SJSA1 (cell line): ENCODE measurements at places on chromosomes 13 and 19. TPM values are rescaled to one million over a fixed set of nuclear protein-coding genes. Genes with fewer than 3 reads are reported as not detected.

DNA sequence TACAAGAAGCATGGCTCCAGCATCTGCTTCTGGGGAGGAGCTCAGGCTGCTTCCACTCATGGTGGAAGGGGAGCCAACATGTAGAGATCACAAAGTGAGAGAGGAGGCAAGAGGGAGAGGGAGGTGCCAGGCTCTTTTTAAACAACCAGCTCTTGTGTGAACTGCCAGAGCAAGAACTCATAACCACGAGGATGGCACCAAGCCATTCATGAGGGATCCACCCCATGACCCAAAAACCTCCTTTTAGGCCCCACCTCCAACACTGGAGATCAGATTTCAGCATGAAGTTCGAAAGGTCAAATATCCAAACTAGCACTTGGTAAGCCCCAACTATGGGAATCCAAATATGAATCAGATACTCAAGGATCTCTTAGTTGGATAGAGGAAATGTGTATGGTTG lies 131.2 kb downstream of the RXFP2 start:
- H3K4me3 ChIP-seq: no peak overlapping the region
- H3K36me3 ChIP-seq: no peaks in the 10 kb centered on the region
- H3K27ac ChIP-seq: no peak overlapping the region
- no peak for DNase-seq

GRCh38 chr19:56611288-56611687 lies 16.2 kb downstream of the ZNF71 start:
- no peak for DNase-seq
- no peak overlapping the region for H3K4me3 ChIP-seq
- H3K27me3 ChIP-seq: no peaks in the 10 kb centered on the region
- H3K36me3 ChIP-seq: no peaks in the 10 kb centered on the region
- H3K27ac ChIP-seq: no peak overlapping the region

- no peak for DNase-seq
- H3K4me1 ChIP-seq: peaks cover 19% of the 10 kb centered on the region
- H3K27me3 ChIP-seq: peaks cover 5% of the 10 kb centered on the region
- H3K36me3 ChIP-seq: no peaks in the 10 kb centered on the region; the same call in 1 of the 2 replicates
- no peak overlapping the region for H3K4me3 ChIP-seq
Observed at GRCh38 chr19:1655131-1655981, 2.9 kb upstream of the TCF3 start.

GRCh38 chr19:41376998-41377365 lies 649 bp downstream of the TMEM91 start:
- H3K27me3 ChIP-seq: no peaks in the 10 kb centered on the region
- no peaks in the 10 kb centered on the region for H3K36me3 ChIP-seq
- no peak overlapping the region for H3K27ac ChIP-seq
- DNase-seq: no peak
- no peak overlapping the region for H3K4me3 ChIP-seq

- H3K27me3 ChIP-seq: 0 out of 2 replicates have a peak, but pooled peaks cover 3% of the 10 kb centered on the region
- no peaks in the 10 kb centered on the region for H3K4me1 ChIP-seq
- no peak for DNase-seq
- no peak overlapping the region for H3K27ac ChIP-seq
Observed at GRCh38 chr13:108902405-108903155, 273.2 kb downstream of the MYO16 start.

The CYP4F8 gene
- not detected in 2 replicates for total RNA-seq

GRCh38 chr13:91162589-91162988 lies 184.9 kb upstream of the MIR17HG start:
- H3K36me3 ChIP-seq: no peaks in the 10 kb centered on the region
- H3K4me3 ChIP-seq: no peak overlapping the region
- H3K4me1 ChIP-seq: no peaks in the 10 kb centered on the region

DNA sequence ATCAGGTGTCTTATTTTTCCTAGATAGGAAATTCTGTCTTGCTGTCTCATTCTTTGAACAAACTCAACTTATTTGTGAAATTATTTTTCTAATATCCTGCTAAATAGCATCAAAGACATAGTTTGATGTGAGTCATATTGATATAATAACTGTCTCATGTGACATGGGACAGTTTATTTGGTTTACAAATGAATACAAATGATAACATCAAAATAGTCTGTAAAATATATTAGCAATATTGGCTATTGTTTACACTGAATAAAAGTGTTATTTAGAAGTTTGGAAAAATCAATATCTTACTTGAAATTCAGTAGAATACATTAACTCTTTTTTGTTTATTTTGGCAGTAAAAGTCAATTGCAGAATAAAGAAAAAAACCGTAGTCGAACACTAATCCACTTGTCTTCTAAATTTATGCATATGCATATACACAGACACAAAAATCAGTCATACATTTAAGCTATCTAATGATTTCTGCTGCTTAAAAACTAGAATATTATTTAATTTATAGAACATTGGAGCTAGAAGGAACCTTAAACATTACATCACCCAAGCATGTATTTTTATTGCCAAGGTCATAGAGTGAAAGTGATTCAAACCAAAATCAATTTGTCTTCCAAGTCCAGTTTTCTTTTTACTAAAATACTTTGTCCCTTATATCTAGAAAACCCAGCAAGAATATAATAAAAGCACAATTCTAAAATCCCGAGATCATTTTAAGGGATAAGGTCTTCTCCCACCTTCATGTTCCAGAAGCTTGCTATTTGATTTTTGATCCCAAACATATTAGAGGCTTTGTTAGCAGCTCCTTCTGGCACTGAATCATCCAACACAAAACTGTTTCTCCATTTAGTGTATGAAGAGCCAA lies 776.5 kb upstream of the SLITRK1 start:
- DNase-seq: no peak
- peaks cover 15% of the 10 kb centered on the region for H3K36me3 ChIP-seq
- no peak overlapping the region for H3K4me3 ChIP-seq

The GNG7 gene
- 0.03 TPM in 1 of 2 replicates, not detected in the other for total RNA-seq

DNA sequence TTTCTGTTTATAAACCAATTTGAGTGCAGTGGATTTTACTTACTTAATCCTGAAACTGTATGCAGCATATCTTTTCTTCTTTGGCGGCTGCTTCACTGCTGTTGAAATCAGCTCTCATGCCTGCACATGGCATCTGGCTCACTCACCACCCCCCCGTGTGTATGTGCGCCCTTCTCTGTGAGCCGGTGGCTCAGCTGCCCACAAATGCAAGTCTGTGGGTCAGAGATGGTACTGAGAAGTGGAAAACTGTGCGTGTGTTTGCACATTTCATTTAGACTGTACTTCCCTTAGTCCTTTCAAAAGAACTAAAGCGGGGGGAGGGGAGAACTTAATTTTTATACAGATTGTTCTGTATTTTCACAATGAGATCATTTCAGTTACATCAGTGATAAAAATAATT lies 307.6 kb downstream of the SHISA2 start:
- H3K36me3 ChIP-seq: no peaks in the 10 kb centered on the region
- no peak overlapping the region for H3K4me3 ChIP-seq
- peaks cover 18% of the 10 kb centered on the region for H3K4me1 ChIP-seq
- DNase-seq: no peak
- no peak overlapping the region for H3K27ac ChIP-seq
- no peaks in the 10 kb centered on the region for H3K27me3 ChIP-seq

DNA sequence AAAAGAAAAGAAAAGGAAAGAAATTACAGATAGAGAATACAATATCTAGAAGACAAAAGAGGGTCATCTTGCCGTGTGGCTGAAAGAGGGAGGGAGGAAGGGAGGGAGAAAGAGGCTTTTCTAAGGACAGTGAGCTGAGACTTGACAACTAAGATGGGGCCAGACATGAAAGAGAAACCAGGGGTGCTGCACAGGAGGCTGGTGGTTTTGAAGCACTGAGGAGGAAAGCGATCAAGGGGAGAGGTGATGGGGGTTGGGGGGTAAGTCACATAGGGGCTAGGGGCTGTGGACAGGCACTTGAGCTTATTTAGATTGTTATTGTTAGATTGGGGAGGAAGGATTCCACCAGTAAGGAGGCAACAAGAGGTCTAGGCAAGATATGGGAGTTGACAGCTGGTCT lies 17.3 kb downstream of the PNPLA6 start:
- H3K27ac ChIP-seq: no peak overlapping the region
- no peak for DNase-seq
- H3K36me3 ChIP-seq: peaks cover 40% of the 10 kb centered on the region

The FGF22 gene
- total RNA-seq: 0.13 TPM in 1 of 2 replicates, not detected in the other

The CEACAM16 gene
- not detected in 2 replicates for total RNA-seq

GRCh38 chr19:55028757-55029156 lies 9.3 kb downstream of the GP6 start:
- no peaks in the 10 kb centered on the region for H3K27me3 ChIP-seq
- H3K27ac ChIP-seq: no peak overlapping the region
- no peak for DNase-seq
- H3K4me1 ChIP-seq: no peaks in the 10 kb centered on the region

GRCh38 chr13:110131424-110131823 lies 175.5 kb downstream of the COL4A1 start:
- H3K27me3 ChIP-seq: no peaks in the 10 kb centered on the region
- peaks cover 46% of the 10 kb centered on the region for H3K4me1 ChIP-seq
- H3K36me3 ChIP-seq: no peaks in the 10 kb centered on the region
- DNase-seq: no peak
- H3K4me3 ChIP-seq: no peak overlapping the region

The ZNF730 gene
- 0.18 TPM in 1 of 2 replicates, not detected in the other for total RNA-seq

- H3K27ac ChIP-seq: no peak overlapping the region
- no peaks in the 10 kb centered on the region for H3K27me3 ChIP-seq
- H3K36me3 ChIP-seq: peaks cover 27% of the 10 kb centered on the region
- H3K4me1 ChIP-seq: peaks cover 35% of the 10 kb centered on the region
- H3K4me3 ChIP-seq: peak overlapping the region; percentile 55; the same call in 1 of the 2 replicates
Observed at GRCh38 chr19:55486043-55486970, 1.3 kb downstream of the NAT14 start.

- H3K4me1 ChIP-seq: no peaks in the 10 kb centered on the region
- no peak overlapping the region for H3K27ac ChIP-seq
- H3K27me3 ChIP-seq: no peaks in the 10 kb centered on the region
- H3K4me3 ChIP-seq: no peak overlapping the region
- no peak for DNase-seq
Observed at GRCh38 chr19:11108746-11109145, 19.5 kb downstream of the LDLR start.

GRCh38 chr19:1232652-1233072 lies 5.1 kb downstream of the CBARP start:
- H3K4me1 ChIP-seq: peaks cover 20% of the 10 kb centered on the region
- H3K4me3 ChIP-seq: no peak overlapping the region
- peaks cover 5% of the 10 kb centered on the region for H3K27me3 ChIP-seq
- H3K36me3 ChIP-seq: peaks cover 15% of the 10 kb centered on the region

DNA sequence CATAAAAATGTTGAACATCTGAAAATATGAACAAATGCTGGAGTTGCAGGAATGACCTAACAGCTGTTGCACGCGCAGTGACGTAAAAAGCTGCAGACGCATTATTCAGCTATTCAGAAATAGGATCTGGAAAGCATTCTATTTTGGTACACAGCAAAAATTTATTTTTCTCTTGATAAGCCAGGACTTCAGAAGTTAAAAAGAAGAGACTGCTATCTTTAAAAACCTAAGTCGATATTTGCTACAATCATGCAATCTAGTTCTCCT lies 36.9 kb upstream of the STARD13 start:
- peaks cover 6% of the 10 kb centered on the region; the same call in 1 of the 2 replicates for H3K4me1 ChIP-seq
- no peaks in the 10 kb centered on the region for H3K36me3 ChIP-seq
- H3K27ac ChIP-seq: no peak overlapping the region
- no peaks in the 10 kb centered on the region for H3K27me3 ChIP-seq

DNA sequence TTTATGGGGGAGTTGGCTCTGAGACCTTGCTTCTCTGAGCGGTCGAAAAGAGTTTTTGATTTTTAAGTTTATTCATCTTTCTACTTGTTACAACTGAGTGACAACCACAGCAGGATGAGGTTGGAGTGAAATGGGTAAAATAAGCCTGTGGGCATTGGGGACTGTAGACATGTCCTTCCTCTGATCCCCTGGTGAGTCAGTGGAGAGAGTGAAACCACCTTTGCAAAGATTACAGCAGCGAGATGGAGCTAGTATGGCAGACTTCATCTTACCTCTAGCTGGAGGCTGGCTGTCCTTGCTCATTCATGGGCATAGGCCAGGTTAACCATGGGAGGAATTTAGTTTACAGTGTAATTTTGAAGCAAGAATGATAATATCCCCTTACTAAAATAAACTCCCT lies 30.9 kb upstream of the PSG9 start:
- H3K36me3 ChIP-seq: no peaks in the 10 kb centered on the region
- H3K27me3 ChIP-seq: no peaks in the 10 kb centered on the region; the same call in 1 of the 2 replicates
- no peak overlapping the region for H3K27ac ChIP-seq
- no peak overlapping the region for H3K4me3 ChIP-seq

The MISP3 gene
- total RNA-seq: 0.34 TPM in 1 of 2 replicates, not detected in the other

The PABPC3 gene
- total RNA-seq: 0.06 and 0.08 TPM in 2 replicates

The DNAAF3 gene
- 0.18 and 3.2 TPM in 2 replicates for total RNA-seq

The SLC17A7 gene
- total RNA-seq: not detected in 2 replicates
